HTR-8/SVneo (cell line): ENCODE measurements at places on chromosomes 13 and 19.

GRCh38 chr19:41796362-41796761, at the start of gene CEACAM3:
Gene CEACAM3, plus strand, starts transcription at chr19:41796587. Its CDS starts 91 bp downstream, at chr19:41796678.
- DNase-seq, result no peak

GRCh38 chr19:47324502-47324901, 7.5 kb upstream of the C5AR2 start:
- no peak for DNase-seq

GRCh38 chr13:28463481-28463880, 31.4 kb downstream of the FLT1 start:
- no peak for DNase-seq

DNA sequence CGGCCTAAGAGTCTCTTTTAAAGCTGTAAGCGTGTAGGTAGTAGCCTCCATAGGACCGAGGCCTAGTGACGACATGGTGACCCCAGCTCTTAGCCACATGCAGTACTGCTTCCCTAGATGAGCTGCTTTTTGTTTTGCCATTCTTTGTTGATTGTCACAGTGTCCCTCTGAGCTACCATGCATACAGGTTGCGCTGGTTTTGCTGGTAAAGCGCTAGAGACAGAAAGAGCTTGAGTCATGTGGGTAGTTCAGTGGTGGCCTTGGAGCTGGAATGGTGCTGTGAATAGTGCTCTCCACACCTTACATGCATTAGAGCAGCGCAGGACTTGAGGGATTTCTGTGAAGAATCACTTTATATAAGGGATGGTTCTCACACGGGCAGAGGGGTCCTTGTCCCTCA, 5.1 kb downstream of the HNRNPM start:
- no peak for DNase-seq

DNA sequence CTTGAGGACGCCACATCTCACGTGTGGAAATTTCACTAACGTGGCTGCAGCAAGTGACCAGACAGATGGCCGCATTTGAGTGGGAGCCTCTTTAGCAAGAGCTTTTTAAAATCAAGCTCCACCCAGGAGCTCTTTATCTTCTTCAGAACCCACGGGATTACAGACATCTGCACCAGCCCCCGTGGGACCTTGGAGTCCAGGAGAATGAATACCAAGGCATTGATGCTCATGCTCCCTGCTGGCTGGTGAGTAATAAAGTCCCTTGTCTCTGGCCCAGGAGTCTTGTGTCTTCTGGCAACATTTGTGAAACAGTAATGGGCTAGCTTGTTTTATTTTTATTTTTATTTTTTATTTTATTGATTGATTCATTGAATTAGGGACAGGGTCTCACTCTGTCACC, 64.4 kb downstream of the TRPM4 start:
- no peak for DNase-seq

GRCh38 chr19:55638864-55639359, 1.9 kb upstream of the ZNF580 start:
- no peak for DNase-seq

DNA sequence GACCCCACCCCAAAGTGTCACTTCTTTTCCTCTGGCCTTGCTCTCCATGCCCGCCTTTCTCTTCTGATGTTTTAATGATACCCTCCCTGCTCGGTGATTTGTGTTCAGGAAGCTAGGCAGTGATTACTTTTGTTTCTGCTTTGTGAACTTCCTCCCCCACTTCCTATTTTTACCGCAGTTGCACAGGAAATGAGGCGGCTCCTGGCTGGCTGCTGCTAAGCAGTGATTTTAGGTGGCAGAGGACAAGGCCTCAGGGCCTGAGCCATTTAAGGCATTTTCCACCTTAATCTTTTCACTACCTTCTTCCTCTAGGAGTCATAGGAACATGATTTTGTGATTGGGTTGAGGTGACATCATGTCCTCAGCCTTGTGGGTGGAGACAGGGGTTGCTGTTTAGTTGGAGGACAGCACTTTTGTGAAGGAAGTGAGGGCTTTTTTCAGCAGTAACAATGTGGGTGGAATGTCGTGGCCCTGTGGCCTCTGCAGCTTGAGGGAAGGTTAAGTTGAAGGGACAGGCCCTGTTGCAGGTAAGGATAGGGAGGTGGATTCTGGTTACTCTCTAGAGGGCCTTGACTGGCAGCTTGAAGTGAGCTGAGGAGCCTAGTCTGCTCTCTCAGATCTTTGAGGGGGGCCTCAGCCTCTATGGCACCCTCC, 15.7 kb downstream of the GARRE1 start:
- peak; percentile 45 for DNase-seq

- no peak for DNase-seq
Observed at GRCh38 chr13:95636853-95637252, 7.7 kb downstream of the DZIP1 start.

DNA sequence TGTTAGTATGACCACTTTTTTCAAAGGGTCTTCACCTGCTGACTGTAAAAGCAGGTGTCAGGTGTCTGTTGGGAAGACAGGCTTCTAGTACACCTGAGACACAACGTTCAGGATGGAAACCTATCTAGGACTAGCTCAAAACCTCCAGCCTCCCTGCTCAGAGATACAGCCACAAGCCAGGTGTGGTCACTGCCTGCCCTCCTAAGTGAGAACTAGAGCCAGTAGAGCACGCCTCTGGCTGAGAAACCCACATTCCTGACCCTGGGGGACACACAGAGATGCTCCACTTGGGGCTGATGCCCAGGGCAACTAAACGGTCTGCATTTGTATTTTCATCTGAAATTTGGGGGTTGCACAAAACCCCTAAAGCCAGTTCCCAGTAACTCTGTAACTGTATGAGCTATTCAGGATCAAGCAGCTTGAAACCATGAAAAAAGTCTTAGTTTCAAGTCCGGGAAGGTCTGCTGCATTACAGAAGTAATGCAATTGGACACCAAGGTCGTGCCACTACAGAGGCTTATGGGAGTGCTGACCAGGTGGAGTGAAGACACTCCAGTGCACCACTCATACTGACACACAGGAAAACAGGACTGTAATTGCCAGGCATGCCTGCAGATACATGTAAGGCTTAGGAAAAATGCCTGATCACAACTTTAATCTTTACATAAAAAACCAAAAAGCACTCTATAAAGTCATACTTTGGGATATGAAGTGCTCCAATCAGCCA, 27.8 kb downstream of the ANKRD10 start:
- DNase-seq, result no peak

DNA sequence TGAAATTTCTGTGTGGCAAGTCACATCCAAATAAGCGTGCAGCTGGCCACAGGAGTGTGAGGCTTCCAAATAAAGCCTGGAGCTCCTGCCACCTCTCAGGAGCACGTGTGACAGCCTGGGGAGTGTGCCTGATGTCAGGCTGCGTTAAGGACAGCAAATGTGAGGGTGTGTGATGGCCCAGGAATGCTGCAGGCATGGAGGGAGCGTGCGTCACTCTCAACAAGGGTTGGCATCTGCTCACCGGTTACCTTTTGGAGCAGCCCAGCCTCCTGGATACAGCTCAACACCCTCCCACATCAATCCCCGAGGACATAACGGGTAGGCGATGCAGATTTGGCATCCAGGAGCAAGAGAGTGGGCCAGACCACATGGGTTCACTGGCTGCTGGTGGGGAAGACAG, 19.0 kb downstream of the NUMBL start:
- no peak for DNase-seq

DNA sequence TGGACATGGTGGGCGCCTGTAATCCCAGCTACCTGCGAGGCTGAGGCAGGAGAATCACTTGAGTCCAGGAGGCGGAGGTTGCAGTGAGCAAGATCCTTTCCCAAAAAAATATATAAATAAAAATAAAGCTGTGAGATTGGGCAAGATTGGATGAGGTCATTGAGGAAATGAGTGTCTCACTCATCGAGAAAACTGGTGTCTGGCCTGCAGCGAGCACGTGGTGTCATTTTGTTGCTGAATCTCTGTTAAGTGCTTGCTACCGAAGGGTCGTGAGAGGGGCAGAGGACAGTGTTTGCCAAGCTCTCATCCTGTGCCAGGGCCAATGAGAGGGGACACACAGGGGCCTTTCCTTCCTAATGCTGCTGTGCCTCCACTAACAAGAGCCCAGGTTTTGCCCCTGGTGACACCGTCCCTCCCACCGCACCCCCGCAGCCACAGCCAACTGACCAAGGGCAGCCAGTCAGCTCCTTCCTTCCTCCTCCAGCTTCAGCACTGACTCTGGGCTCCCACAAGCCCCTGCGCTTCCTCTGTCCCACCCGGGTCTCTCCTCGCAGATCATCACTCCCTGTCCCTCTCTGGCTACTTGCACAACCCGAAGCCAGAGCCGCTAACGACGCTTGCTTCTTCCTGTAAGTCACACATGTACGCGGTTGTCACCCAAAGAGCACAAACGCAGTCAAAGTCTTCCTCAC, 3.2 kb downstream of the POLD1 start:
- DNase-seq, result no peak

DNA sequence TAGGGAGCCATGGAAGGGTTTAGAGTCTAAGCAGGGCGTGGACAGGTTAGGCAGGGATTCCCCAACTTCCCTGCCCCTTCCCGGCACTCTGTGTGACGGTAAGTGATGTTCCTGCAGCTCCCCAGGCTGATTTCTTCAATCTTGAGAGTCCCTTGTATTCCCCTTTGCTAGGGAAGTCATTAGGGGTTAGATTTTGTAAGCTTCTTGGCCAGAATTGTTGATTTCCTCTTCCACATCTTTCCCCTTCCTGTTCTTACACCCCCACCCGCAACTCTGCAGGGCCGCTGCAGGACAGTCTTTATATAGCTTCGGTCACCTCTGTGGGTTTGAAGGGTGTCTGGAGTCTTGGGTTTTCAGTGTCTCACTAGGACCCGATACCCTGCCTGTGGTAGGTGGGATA, 10.6 kb upstream of the ADGRE1 start:
- no peak for DNase-seq
